ENCODE measurements at places on chromosomes 3 and 15.

GRCh38 chr15:62063825-62064635 is 2.7 kb upstream of the C2CD4A start:
- no peak for DNase-seq

GRCh38 chr3:138862531-138862923 is 27.8 kb upstream of the PIK3CB start:
- no peak for DNase-seq

DNA sequence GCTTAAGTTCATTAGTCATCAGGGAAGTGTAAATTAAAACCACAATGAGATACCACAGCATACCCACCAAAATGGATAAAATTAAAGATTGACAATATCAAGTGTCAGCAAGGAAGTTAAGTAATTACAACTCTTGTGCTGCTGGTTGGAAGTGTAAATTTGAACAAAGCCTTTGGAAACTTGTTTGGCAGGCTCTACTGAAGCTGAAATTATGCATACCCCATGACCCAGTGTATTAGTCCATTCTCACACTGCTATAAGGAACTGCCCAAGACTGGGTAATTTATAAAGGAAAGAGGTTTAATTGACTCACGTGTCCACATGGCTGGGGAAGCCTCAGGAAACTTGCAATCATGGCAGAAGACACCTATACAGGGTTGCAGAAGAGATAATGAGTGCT is 196.1 kb downstream of the PDCD6IP start:
- DNase-seq: no peak

DNA sequence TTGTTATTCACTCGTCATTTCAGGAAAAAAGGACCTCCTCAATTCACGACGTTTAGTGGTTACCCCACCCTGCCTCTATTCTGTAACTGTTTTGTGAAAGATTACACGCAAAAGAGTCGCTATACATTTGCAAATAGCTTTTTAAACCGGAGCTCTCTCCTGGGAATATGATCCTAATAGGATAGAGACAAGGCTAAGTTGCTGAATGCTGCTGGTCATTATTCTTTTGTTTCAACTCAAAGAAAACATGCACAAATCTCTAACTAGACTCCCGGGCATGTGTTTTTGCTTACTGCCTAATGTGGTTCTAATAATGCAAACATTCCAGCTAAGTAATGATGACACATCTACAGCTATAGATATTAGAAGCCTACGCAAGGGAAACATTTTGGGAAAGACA is 214.6 kb upstream of the MDFIC2 start:
- DNase-seq: no peak

- no peak for DNase-seq
These were observed 72.3 kb downstream of the CLDN11 start for GRCh38 chr3:170490828-170491560.

GRCh38 chr15:101203607-101204189 is 48.1 kb downstream of the CHSY1 start:
- DNase-seq: no peak

- no peak for DNase-seq
These were observed 183.8 kb downstream of the THRB start for GRCh38 chr3:24310887-24311286.

GRCh38 chr3:83769791-83770663 is 1188.8 kb upstream of the CADM2 start:
- DNase-seq: no peak

DNA sequence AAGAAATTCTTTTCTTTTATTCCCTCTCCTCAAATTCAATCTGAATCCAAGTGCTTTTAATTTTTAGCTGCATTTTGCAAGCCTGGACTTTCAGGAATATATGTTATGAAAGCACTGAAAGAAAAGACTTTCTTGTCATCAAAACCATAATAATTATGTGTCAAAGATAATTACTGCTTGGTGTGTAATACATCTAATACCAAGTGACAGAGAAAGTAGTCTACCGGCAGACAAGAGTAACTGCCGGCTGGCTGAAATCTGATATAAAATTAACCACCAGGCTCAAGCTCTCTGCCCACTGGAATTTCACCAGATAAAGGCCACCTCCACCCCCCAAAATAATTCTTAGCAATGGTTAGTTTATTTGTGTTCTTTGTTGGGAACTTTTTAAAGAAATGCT is 220.9 kb upstream of the CDIN1 start:
- DNase-seq: no peak

DNA sequence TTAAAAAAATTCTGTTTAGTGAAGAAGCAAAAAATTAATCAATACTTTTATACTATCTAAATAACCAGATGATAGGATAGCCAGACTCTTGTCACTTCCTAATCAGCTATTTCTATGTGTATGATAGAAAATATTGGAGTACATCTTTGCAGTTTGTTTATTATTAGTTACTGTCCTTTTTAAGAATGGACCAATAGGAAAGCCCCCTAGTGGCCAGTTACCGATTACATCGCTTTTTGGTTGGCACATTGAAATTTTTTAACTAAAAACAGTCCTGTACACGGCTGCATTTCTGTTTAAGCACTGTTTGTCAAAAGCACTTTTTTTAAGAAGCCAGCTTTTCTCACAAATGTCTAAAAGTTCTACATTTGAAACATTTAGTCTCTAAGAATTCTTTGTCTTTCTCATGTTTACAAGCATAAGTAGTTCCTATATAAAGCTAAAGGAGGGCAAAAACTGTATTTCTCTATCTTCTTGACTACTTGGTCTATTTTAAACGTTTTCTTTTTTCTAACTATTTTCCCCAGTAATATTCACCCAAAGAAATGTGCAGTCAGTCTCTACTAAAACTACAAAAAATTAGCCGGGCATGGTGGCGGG is 253.2 kb upstream of the LRTM1 start:
- DNase-seq: no peak

- no peak for DNase-seq
These were observed 364.9 kb upstream of the DPPA4 start for GRCh38 chr3:109702252-109702651.

DNA sequence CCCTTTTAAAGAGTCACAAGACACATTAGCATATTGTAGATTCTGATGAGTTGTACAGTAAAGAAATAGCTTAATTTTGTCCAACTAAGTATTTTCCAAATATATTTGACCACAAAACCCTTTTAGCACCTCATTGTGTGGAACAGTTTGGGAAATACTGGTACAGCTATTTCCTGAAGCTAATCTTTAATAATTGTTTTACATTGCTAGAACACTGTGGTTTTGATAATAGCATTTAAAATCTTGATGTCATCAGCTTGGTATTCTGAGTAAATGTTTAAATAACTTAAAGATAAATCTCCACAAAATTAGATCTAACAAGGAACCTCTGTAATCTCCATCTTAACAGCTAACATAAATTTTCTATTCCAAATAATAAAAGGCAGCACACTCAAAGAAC is 140.0 kb upstream of the MLF1 start:
- no peak for DNase-seq

- DNase-seq: no peak
These were observed 420.5 kb downstream of the EPHB1 start for GRCh38 chr3:135215516-135215915.

DNA sequence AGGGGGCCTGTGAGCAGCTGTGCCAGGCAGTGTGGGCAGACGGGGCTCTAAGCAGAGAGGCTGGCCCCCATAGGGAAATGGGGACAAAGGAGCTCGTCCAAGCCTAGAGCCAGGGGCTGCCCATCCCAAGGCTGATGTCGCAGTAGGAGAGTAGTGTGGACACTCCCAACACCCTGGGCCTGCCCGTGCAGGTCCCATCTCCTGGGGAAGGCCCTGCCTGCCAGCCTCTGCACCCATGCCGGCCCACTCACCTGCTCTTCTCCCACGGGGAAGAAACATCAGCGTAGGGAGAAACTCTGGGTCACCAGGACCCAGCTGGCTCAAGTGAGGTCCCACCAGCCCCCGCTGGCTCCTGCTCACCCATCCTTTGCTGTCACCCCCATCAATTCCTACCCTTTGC is 10.7 kb upstream of the DUSP7 start:
- no peak for DNase-seq

- no peak for DNase-seq
These were observed 350.1 kb upstream of the AZI2 start for GRCh38 chr3:28698706-28699105.

GRCh38 chr15:98980899-98981228 is 26.7 kb downstream of the PGPEP1L start:
- DNase-seq: no peak

DNA sequence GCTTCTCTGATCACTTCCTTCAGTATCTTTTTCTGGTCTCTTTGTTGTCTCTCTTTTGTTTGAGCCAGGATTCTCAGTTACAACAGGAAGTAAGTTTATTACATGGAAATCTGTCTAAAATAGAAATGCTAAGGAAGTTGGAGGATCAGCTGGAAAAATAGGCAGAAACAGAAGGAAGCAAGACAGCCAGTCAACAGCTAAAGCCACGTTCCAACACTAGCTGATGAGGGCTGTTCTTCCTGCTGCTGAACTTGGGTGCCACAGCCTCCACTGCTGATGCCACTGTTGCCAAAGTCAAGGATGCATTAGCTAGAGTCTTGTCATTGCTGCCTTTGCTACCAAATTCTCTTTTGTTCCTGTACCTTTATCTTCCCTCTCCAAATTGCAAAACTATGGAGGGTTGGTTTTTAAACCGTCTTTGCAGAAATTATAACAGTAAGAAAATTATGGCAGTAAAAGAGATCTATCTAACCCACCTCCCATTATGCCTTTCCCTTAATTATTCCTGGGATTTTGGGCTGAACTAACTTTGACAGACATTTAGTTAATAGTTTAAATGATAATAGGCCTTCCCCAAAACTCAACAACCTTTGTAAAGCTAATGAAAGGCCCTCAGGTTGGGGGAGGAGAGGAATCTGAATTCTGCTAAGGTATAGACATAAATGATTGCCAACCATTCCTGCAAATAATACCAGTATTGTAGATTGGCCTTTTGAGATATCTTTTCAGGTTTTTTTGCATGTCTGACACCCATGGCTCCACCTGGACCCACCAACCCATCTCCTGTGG is 27.4 kb upstream of the OR5K4 start:
- DNase-seq: no peak

DNA sequence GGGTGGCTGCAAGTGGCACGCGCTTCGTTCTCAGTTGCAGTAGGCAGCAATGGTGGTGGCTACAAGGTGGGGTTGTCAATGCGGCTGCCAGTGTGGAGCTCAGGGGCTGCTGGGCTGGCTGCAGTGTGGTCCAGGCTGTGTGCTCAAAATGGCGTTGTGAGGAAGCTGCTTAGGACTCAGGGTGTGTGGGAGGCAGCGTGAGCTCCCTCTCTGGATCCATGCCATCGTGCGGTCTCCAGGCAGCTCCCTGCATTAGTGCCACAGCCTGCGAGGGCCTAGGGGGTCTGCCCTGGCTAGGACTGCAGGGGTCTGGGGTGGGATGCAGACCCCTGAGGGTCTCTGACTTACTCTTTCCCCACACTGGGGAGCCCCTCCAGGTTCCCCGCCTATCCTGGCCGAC is 397.2 kb downstream of the OCA2 start:
- no peak for DNase-seq

GRCh38 chr15:38053205-38053604 is 118.8 kb downstream of the TMCO5A start:
- DNase-seq: no peak

GRCh38 chr3:5572168-5572567 is 384.7 kb downstream of the EDEM1 start:
- DNase-seq: no peak

- DNase-seq: no peak
These were observed 4.8 kb upstream of the BCL6 start for GRCh38 chr3:187750006-187750512.

GRCh38 chr3:72279068-72279604 is 494.2 kb upstream of the PROK2 start:
- DNase-seq: no peak

DNA sequence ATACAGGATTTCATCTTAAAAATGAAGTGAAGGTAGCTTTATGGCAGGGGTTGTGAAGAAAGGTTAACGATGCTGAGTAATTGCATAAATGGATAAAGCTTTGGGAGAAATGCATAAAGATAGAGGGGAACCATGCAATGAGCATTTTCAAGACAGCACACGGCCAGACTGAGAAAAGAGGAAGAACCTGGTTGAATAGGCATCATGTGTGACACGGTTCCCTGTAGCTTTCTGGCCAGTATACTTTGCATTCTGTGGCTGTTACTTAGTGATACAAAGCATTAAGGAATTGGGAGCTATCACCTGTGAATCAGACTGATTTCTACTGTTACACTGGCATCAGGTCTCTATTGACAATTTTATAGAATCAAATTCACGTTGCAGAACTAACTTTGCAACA is 33.3 kb downstream of the NR2C2 start:
- DNase-seq: no peak

DNA sequence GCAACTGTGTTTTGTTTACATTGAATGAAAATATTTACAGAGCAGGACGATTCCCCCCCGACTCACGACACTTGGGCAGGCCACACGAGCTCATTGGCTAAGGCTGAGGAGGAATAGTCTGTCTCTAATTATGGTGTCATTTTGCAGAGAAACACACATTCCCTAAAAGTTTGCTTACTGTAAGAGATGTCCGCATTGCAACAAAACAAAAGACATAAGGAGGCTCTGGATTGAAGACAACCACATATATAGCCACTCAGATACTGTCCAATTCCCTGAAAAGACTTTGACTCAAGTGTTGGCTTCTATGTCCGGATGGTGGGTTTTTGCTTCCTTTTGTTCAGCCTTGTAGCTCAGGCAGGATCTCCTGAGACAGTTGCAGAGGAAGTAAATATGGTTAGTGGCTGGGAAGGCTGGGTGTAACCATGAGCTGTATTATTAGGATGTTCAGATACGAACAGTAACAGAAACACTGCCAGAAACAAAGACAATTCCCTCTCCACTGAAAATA is 170.4 kb downstream of the KLHL25 start:
- no peak for DNase-seq

GRCh38 chr3:109927161-109927560 is 589.8 kb upstream of the DPPA4 start:
- DNase-seq: no peak

- DNase-seq: no peak
These were observed 68.5 kb upstream of the GBE1 start for GRCh38 chr3:81829937-81830336.

DNA sequence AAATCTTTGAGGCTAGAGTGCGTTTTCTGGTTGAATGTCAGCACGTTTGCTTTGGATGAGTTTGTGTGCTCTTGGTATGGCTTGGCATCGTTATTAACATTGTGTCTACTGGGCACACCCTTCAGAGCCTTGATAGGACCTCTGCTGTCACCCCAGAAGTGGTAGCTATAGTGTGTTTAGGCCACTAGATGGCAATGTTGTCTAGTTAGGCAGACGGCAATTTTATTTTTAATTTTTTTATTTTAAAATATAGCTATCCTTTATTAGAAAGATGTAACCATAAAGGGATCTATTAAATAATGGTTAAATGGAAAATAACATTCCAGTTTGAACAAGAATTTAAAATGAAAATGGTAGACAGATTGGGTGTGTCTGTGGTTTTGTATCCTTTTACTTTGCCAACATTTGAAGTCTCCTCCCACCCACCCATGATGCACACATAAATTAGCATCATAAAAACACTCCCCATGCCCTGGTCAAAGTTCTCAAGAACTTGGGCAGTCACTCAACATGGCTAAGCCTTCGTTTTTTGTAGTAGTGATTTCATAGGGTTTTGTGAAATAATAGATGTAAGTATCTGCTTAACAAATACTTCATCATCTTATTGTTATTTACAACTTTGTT is 200.7 kb downstream of the KCNH8 start:
- DNase-seq: no peak

GRCh38 chr3:134650431-134651346 is at the start of gene KY:
KY (minus strand) TSS chr3:134651022; CDS start chr3:134650960, 62 bp downstream.
- DNase-seq: no peak

Measured in GM18507 (cell line).